Pons (tissue), 1 donor: ENCODE measurements at places on chromosomes 3 and 15.

GRCh38 chr3:132211896-132212295 lies 105.3 kb upstream of the ACP3 start:
- DNase-seq = no peak

GRCh38 chr3:56836276-56837163 lies 34.8 kb upstream of the ARHGEF3 start:
- DNase-seq = no peak

DNA sequence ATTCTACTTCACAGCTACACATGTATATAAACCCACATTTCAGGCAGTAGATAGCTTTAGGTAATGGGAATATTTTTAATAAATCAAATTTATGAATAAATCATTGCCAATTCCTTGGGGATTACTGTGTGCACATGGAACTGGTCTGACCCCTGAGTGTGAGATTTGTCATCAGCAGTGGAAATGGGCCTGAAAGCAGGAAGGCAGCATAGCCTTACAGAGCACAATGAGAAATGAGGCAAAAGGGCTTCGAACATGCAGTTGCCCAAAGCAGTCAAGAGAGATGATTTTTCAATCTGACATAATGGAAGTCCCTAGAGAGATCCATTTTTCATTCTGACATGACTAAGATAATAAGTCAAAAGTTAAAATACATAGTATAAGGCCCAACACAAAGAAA lies 599.2 kb downstream of the TUSC7 start:
- no peak for DNase-seq

- no peak for DNase-seq
Measured at GRCh38 chr15:46315434-46315833, 680.6 kb downstream of the SQOR start.

- DNase-seq = peak; percentile 45
Measured at GRCh38 chr3:128714887-128715491, 11.0 kb upstream of the RAB7A start.

- DNase-seq = no peak
Measured at GRCh38 chr3:192861972-192862371, 55.7 kb downstream of the MB21D2 start.

GRCh38 chr15:69666441-69666882 lies 213.8 kb downstream of the RPLP1 start:
- peak; percentile 42 for DNase-seq

GRCh38 chr15:80669663-80670273 lies 25.3 kb upstream of the ABHD17C start:
- no peak for DNase-seq

DNA sequence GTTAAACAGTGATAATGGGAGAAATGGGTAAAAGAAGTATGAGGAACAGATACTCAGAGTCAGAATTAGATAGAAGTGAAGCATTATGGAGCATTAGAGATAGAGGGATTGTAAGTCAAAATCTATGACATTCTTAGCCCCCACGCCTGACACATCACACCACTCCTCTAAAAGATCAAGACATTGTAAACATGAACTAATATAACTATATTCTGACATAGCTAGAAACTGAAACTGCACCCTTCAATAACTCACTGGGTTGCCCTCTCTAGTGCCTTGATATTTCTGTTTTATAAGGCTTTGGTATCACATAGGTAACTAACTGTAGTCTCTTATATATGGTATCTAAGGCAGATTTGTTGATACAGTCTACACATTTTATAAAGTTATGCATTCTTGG lies 684.3 kb upstream of the DPPA4 start:
- DNase-seq = no peak

DNA sequence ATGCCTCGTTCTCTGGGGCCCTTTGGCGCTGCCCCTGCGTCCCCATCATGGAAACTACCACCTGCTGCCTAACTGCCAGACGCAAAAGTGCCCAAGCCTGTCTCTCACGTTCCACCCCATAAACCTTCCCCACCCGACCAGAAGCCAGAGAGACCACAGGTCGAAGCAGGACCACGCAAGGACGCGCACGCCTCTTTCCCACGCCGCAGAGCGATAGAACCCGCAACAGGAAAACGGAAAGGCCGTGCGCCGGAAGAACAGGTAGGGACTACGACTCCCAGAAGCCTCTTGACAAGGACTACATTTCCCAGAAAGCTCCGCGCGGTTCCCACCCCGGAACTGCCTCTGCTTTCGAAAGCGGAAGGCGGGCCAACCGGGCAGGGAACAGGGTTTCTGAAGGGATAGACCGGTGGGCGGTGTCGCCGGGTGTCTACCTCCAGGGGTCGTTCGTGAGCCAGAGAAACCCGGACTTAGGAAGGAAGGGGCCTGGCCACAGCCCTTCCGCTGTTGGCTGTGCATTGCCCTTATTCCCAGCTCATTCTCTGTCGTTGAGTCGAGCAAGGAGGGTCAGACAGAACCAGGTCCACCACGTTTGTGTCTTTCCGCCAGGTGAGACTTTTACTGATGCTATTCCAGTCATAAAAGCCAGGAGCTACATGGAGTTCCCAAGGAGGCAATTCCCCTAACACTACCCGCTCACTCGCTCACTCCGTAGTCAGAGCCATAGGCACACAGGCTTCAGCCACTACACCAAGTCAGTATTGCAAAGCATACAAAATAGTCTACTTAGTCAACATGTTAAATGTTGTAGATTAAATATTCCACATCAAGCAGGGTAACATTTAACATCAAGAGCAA lies 56.6 kb upstream of the ZBTB38 start:
- peak; percentile 97 for DNase-seq

- DNase-seq = no peak
Measured at GRCh38 chr3:101268141-101268540, 52.2 kb downstream of the IMPG2 start.

DNA sequence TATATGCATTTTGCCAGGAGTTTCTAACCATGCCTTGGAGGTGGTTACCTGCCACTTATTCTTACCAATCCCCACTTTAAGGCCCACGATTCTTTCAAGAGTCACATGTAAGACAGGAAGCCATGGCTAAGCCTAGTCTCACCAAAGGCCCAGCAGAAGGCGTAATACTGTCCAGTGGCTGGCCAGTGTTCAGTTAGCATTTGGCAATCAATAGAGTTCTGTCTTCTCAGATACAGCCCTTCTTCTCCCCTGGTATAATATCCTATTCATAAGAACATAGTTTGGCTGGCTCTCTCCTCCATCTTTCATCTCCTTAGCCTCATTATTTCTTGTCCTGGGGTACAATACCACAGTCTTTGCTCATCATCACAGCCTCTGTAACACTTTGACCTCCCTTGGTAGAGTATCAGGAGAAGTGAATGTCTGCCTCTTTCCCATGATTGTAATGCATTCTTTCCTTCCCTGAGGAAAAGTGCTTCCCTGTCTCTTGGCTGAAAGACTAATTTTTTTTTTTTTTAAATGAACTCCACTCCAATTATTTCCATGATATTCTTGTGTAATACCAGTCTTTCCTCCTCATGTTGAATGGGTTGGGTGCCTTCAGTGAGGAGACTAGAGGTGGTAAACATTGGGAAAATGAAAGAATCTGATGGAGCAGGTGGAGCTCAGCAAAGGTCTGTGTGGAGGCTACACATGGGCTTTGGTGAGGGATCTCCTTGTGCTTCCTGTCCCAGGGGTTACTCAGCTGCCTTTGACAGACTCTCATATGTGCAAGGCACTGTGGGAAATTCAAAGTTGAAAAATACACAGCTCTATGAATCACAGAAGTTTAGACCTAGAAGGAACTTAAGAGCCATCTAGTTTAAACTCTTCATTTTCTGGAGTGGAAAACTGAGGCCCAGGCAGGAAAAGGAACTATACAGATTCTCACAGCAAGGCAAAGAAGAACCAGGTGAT lies 218.2 kb downstream of the P3H2 start:
- DNase-seq = no peak

- DNase-seq = no peak
Measured at GRCh38 chr3:70248856-70249255, 63.6 kb downstream of the MDFIC2 start.

- no peak for DNase-seq
Measured at GRCh38 chr15:42836251-42836650, 84.3 kb downstream of the TTBK2 start.

GRCh38 chr3:38558864-38559263 lies 62.7 kb downstream of the EXOG start:
- DNase-seq = no peak

DNA sequence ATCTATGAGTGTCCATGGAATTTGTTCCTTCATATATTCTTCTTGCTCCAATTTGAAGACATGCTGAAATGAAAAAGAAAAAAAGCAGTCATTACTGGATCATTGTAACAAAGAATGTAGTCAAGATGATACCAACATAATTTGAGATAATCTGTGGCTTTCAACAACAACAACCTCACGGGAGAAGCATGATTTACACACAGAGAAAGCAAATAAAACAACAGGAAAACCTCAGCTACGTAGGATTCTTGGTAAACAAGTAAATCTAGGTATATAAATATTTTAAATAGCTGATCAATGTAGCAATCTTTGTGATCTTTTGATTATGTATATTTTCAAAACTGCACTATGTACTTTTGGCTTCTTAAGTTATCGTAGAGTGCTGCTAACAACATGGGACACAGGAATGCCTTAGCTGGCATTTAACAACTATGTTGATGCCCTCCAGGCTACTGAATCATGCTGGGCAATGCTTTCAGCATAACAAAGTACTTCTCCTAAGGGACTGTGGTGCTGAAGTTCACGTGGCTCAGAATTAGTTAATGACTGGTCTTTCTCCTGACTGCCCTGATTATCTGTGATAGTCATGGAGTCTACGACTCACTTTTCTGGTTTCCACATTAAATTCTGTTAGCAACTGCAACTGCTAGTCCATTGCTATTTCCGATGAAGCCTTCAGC lies 96.5 kb upstream of the MYO5C start:
- no peak for DNase-seq

DNA sequence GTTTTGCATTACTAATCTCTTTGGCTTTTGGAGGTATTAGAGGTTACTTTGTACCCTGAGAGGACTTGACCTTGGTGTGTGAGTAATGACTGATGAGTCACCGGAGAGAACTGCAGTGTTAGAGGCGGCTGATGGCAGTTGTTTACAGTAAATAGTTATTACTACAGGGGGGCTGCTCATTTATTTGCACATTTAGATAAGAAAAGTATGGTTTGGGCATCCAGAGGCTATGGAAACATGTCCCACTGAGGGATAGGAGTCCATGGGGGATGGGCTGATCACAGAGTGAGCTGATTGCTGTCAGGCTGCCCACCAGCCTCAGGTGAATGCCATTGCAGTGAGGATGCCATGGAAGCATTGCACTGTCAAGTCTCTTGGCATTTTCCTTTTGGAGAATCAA lies 17.3 kb upstream of the STAC start:
- DNase-seq = no peak

- no peak for DNase-seq
Measured at GRCh38 chr3:81245043-81245442, 516.4 kb downstream of the GBE1 start.

DNA sequence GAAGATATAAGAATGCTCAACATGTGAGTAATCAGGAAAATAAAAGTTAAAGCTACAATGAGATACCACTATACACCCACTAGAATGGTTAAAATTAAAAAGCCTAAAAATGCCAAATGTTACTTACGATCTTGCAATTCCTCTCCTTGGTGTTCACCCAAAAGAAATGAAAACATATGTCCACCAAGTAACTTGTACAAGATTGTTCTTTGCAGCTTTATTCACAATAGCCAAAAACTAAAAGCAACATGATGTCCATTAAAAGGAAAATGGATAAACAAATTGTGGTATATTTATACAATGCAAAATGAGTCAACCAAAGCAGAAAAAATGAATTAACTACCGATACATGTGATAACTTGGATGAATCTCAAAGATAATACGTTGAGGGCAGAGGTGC lies 301.6 kb upstream of the THBS1 start:
- no peak for DNase-seq

- DNase-seq = no peak
Measured at GRCh38 chr15:93378558-93378957, 289.5 kb upstream of the RGMA start.

DNA sequence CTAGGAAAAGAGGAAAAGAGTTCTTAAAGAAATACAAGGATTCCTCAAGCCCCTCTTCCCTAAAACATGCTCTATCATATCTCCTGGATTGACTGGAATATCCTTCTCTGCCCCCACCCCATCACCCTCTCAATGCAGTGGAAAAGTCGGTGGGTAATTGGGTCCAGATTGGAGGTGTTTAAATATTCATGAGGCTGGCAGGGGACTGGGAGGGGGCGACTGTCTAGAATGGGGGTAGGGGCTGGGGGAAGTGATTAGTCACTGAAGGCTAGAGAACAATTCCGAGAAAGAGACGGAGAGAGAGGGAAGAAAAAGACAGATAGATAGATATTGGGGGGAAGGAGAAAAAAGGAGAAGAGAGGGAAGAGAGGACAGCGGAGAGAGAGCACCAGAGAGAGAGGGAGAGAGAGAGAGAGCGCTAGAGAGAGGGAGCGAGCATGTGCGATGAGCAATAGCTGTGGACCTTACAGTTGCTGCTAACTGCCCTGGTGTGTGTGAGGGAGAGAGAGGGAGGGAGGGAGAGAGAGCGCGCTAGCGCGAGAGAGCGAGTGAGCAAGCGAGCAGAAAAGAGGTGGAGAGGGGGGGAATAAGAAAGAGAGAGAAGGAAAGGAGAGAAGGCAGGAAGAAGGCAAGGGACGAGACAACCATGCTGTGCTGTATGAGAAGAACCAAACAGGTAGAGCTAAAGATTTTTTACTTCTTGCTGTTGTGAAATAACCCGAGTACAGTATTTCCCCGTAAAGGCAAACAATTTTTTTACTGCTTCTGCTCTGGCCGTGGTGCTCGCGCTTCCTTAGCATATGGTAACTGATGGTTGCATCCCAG lies at the start of gene GAP43:
GAP43 (plus strand) TSS at position 467 of the 825 bp plus-strand sequence; CDS start at position 647, 180 bp downstream.
- peak; percentile 37 for DNase-seq
